LHCN-M2 (cell line): ENCODE measurements at places on chromosomes 16 and 17. TPM values are rescaled to one million over a fixed set of nuclear protein-coding genes. Genes with fewer than 3 reads are reported as not detected.

Gene UTS2R
- total RNA-seq = 0.11 TPM in 1 of 2 replicates, not detected in the other

Gene DHRS11
- 8.7 and 9.3 TPM in 2 replicates for total RNA-seq

Gene CCL7
- not detected in 2 replicates for total RNA-seq

Gene TUBG2
- 30.7 and 35.4 TPM in 2 replicates for total RNA-seq

Gene ARL2BP
- 73.9 and 76.1 TPM in 2 replicates for total RNA-seq

Gene SPN
- total RNA-seq = not detected in 2 replicates

Gene FOXC2
- 5.1 and 8.3 TPM in 2 replicates for total RNA-seq

Gene MARF1
- 11.9 and 15.3 TPM in 2 replicates for total RNA-seq

Gene KRT39
- total RNA-seq = not detected in 2 replicates

Gene TRAF7
- 125 and 134 TPM in 2 replicates for total RNA-seq

Gene TMEM235
- not detected in 2 replicates for total RNA-seq

Gene MAP1LC3B
- total RNA-seq = 25.1 and 35.6 TPM in 2 replicates

- no peak for DNase-seq
These were observed 118.8 kb downstream of the C16orf95 start for GRCh38 chr16:87198328-87198832.

- no peak for DNase-seq
These were observed 16.8 kb upstream of the DYNLL2 start for GRCh38 chr17:58066401-58066800.

- peak; percentile 9 for DNase-seq
These were observed 22.3 kb upstream of the HLF start for GRCh38 chr17:55242476-55242875.

DNA sequence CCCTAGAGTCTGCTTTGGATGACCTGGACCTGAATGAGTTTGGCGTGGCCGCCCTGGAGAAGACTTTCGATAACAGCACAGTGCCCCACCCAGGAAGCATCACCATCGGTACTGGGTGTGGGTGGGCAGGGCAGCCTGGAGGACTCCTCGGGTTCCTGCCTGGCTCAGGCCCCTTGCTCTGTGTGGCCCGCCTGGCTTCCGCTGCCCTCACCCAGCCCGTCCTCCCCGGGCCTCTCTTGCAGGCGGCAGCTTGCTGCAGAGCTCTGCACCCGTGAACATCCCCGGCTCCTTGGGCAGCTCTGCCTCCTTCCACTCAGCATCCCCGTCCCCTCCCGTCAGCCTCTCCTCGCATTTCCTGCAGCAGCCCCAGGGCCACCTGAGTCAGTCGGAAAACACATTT, 24.5 kb downstream of the UNC13D start:
- no peak for DNase-seq

DNA sequence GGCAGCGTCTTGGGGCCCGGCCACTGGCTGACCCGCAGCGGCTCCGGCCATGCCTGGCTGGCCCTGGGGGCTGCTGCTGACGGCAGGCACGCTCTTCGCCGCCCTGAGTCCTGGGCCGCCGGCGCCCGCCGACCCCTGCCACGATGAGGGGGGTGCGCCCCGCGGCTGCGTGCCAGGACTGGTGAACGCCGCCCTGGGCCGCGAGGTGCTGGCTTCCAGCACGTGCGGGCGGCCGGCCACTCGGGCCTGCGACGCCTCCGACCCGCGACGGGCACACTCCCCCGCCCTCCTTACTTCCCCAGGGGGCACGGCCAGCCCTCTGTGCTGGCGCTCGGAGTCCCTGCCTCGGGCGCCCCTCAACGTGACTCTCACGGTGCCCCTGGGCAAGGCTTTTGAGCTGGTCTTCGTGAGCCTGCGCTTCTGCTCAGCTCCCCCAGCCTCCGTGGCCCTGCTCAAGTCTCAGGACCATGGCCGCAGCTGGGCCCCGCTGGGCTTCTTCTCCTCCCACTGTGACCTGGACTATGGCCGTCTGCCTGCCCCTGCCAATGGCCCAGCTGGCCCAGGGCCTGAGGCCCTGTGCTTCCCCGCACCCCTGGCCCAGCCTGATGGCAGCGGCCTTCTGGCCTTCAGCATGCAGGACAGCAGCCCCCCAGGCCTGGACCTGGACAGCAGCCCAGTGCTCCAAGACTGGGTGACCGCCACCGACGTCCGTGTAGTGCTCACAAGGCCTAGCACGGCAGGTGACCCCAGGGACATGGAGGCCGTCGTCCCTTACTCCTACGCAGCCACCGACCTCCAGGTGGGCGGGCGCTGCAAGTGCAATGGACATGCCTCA, 773 bp downstream of the NTN3 start:
- DNase-seq = no peak

DNA sequence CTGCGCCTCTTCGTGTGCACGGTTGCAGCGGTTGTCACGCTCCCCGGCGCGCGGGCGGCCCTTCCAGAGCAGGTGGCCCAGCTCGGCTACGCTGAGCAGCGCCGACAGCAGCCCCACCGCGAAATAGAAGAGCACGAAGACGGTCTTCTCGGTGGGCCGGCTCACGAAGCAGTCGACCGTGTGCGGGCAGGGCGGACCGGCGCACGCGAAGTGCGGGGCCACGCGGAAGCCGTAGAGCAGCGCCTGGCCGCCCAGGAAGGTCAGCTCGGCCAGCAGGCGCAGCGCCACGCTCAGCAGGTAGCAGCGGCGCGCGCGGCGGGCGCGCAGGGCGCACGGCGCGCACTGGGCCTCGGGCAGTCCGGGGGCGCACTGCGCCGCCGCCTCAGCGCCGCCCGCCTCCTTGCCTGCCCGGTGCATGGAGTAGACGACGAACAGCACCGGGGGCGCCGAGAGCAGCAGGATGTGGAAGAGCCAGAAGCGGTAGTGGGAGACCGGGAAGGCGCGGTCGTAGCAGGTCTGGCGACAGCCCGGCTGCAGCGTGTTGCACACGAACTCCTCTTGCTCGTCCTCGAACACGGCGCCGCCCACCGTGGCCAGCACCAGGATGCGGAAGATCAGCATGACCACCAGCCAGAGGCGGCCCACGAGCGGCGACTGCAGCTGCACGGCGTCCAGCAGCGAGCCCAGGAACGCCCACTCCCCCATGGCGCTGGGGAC, 1.3 kb downstream of the GJD3 start:
- no peak for DNase-seq

GRCh38 chr16:55565086-55565485, 1.4 kb upstream of the CAPNS2 start:
- no peak for DNase-seq

- no peak for DNase-seq
These were observed 190.4 kb downstream of the WWOX start for GRCh38 chr16:78289844-78290277.

DNA sequence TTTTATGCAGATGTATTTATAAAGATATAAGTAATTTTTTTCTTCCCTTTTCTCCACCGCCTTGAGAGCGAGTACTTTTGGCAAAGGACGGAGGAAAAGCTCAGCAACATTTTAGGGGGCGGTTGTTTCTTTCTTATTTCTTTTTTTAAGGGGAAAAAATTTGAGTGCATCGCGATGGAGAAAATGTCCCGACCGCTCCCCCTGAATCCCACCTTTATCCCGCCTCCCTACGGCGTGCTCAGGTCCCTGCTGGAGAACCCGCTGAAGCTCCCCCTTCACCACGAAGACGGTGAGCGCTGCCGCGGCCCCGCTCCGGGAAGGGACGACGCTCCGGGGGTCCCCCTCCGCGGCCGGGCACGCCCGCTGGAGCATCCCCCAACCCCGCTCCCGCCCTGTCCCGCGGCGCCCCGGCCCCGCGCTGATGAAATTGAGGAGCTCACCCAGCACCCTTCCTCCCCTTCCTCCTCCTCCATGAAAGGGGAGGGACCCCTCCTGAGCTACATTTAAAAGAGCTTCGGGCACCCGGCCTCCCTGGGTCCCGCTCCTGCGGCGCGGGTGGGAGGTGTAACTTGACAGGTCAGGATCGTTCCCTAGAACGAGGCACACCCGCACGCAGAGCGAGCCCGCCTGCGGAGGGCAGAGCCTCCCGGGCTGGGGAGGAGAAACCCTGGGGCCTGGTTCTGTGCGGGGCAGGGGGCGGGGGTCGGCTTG, 706 bp downstream of the HLF start:
- no peak for DNase-seq

- DNase-seq = no peak
These were observed 197.8 kb downstream of the SALL1 start for GRCh38 chr16:50953290-50953689.

DNA sequence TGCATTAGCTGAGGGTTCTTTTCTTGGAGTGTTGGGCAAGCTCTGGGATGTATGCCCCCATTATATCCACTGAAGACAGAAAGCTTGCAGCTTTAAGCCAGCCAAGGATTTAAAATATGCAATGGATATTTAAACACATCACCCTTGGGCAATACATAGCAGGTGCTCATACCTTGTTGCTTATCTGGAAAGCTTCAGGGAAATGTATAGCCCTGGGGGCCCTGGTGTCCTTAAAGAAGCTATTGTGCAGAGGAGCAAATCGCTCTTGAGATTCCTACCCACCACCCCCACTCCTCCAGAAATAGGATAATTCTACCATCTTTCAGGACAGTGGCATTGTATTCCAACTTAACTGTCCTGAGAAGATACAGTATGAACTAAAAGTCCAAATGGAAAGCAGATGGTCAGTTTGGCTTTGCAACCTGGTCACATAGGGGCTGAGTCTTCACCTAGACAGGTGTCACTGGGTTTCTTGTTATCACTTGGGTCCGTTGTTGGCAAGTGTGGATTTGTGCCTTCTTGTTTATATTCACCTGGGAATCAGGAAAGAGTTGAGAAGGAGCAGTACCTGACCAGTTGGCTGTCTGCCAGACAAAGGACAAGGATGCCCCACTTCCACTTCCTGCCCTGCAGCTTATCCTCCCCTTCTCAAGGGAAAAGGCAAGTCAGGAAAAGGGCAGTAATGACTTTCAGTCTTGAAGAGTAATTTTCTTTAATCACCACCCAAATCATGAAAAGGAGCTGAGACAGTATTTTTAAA, 3.4 kb downstream of the ANKRD40CL start:
- no peak for DNase-seq

DNA sequence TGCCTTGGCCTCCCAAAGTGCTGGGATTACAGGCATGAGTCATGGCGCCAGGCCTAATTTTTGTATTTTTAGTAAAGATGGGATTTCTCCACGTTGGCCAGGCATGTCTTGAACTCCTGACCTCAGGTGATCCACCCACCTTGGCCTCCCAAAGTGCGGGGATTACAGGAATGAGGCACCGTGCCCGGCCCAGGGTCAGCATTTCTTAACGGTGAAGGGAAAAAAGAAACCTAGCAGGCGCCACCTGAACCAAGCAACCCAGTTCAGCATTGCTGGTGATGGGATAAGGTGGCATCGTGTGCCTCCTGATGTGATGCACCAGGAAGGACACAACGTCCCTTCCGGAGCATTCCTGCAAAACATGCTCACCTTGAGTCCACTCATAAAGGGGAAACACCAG, 2.2 kb upstream of the CLCN7 start:
- no peak for DNase-seq

DNA sequence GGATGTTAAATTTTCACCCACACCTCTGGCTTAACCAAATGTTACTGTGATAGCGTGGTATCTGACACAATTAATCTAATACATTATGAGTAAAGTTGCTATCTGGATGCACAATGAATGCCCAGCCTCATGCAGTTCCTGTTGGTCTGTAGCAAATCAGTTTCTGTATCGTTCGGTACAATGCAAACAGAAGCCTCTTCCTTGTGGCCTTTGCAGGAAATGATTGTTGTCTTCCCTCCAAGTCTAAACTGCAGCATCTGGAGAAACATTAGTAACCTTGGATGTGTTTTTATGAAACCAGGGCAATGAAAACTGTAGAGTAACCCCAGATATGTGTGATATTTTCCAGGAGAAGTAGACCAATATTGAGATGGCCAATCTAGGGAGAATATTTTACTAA, 46.8 kb downstream of the CYB561 start:
- DNase-seq = peak; percentile 77

DNA sequence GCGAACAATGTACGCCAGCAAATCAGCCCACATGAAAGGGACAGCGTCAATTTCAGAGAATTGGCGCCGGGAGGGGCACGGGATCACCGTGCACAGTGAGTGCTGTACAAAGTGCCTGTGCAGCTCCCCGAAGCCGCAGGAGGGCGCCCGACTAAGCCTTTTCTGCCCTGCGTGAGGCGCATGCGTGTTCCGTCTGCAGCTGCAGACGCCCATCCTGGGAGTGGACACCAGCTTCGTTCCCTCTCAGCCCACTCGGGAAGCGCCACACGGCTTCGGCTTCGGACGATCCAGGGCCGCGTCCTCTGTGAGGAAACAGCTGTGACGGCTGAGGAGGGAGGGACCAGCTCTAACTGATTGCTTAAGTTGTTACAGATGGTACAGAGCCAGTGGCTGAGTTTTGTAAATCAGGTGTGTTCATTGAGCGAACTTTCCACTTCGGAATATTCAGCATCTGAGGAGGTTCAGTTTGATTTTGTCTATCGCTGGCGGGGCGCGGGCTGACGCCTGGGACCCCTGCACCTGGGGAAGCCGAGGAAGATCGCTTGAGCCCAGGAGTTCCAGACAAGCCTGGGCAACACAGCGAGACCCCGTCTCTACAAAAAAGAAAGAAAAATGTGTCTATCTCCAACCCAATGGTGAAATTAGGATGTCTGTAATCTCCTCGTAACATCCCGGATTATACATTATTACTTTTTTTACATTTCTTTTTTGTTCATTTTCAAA, 15.4 kb upstream of the ZNF287 start:
- DNase-seq = peak; percentile 86

DNA sequence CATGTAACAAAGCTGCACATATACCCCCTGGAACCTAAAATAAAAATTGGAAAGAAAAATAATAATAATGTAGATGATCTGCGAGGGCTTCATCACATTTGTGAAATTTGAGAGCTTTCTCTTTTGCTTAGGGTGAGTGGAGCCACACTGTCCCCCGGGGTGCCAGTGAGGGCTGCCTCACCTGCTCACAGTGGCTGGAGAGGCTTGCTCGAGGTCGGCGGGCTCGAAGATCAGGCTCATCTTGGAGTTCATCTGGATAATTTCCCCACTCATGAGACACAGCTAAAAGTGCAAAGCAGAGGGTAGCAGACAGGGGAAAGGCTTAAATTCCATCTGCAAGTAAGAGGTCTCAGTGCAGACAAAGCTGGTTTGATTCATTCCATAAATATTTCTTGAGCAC, 123.8 kb downstream of the DNAH3 start:
- DNase-seq = no peak

DNA sequence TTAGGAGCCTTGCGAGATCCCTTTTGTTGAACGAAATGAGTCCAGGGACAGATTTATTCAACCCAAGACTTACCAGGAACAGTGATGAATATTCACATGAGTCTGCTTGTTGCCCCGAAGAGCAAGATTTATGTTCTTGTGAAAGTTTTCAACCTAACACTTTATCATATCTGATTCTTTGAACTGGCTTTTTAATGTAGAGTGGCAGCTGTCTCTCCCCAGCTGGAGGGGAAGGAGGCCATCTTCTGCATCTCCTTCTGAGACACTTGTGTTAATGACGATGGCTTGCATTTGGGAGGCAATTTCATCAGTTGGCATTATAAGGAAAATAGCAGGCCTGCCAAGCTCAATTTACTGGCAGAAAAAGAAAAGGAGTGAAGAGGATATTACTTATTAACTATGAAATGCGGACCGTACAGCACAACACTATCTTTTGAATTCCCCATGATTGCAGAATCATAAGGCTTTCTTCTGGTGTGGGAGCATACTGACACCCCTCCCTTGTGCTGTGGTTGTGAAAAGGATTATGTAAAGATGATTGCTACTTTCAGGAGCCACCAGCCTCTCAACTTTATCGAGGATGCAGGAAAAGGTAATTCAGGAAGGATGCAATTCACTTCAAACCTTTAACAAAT, 35.7 kb downstream of the SMARCE1 start:
- DNase-seq = no peak

GRCh38 chr16:17289050-17289449, 181.7 kb downstream of the XYLT1 start:
- no peak for DNase-seq

GRCh38 chr16:50316102-50316847, 49.9 kb downstream of the ADCY7 start:
- no peak for DNase-seq
